ENCODE measurements at places on chromosomes 2 and 18. TPM values are rescaled to one million over a fixed set of nuclear protein-coding genes. Genes with fewer than 3 reads are reported as not detected.

Gene LHCGR
- total RNA-seq: not detected

Gene SCYGR4
- not detected for total RNA-seq

Gene PPP4R3B
- 53.2 TPM for total RNA-seq

Gene WNT10A
- not detected for total RNA-seq

Gene SFTPB
- not detected for total RNA-seq

Gene SLC38A11
- 0.29 TPM for total RNA-seq

Gene EFHD1
- total RNA-seq: not detected

Gene TUBA3E
- total RNA-seq: not detected

Gene WIPF1
- 40.3 TPM for total RNA-seq

Gene SP9
- total RNA-seq: not detected

Gene G6PC2
- not detected for total RNA-seq

Gene ZNF142
- total RNA-seq: 12.1 TPM

Gene MPV17
- total RNA-seq: 117 TPM

Gene PPP1R1C
- 2.2 TPM for total RNA-seq

Gene DES
- 1.6 TPM for total RNA-seq

Gene AMER3
- total RNA-seq: not detected

Gene CEBPZ
- total RNA-seq: 54.0 TPM

Gene TNFAIP6
- 32.4 TPM for total RNA-seq

Gene LAMA1
- 3.6 TPM for total RNA-seq

Gene OR6B2
- total RNA-seq: not detected

Gene EPHA4
- 6.4 TPM for total RNA-seq

Gene TEX44
- total RNA-seq: not detected

Gene COBLL1
- 5.8 TPM for total RNA-seq

Gene CNRIP1
- 28.1 TPM for total RNA-seq

Gene MEIS1
- 127 TPM for total RNA-seq

Gene NOSTRIN
- total RNA-seq: 0.33 TPM

Gene IL18R1
- total RNA-seq: 0.66 TPM

Gene COLEC12
- total RNA-seq: 122 TPM

Measured in smooth muscle cell of trachea (primary cell).